ENCODE measurements at places on chromosomes 6 and 20. TPM values are rescaled to one million over a fixed set of nuclear protein-coding genes. Genes with fewer than 3 reads are reported as not detected.

GRCh38 chr20:14986026-14986655 is 648.7 kb upstream of the FLRT3 start:
- no peaks in the 10 kb centered on the region for H3K36me3 ChIP-seq
- no peak overlapping the region for H3K4me3 ChIP-seq
- no peak for DNase-seq
- H3K27me3 ChIP-seq, result no peaks in the 10 kb centered on the region

GRCh38 chr20:38799203-38799602 is 6.3 kb upstream of the PPP1R16B start:
- H3K4me3 ChIP-seq, result no peak overlapping the region
- DNase-seq, result no peak
- no peaks in the 10 kb centered on the region for H3K36me3 ChIP-seq
- no peaks in the 10 kb centered on the region for H3K4me1 ChIP-seq
- H3K27me3 ChIP-seq, result no peaks in the 10 kb centered on the region

DNA sequence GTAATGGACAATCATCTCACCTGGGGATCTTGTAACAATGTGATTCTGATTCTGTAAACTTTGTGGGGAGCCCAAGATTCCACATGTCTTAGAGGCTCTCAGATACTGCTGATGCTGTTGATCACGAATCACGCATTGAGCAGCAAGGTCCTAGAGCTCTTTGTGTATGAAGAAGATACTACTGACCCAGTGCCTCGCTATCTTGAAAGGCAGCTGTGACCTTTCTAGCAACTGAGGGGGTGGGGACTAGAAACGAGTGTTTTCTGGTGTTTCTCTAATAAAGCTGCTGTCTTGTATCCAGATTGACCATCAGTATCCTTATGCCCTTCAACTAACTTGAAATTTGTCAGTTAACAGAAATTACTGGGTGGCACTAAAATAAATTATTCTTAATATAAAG is 142.9 kb downstream of the MTHFD1L start:
- H3K36me3 ChIP-seq, result no peaks in the 10 kb centered on the region
- no peaks in the 10 kb centered on the region for H3K27me3 ChIP-seq
- no peak overlapping the region for H3K4me3 ChIP-seq
- H3K4me1 ChIP-seq, result no peaks in the 10 kb centered on the region
- no peak overlapping the region for H3K27ac ChIP-seq
- DNase-seq, result no peak

- H3K4me1 ChIP-seq, result peaks cover 26% of the 10 kb centered on the region
- no peak for DNase-seq
- peak overlapping the region; percentile 76 for H3K4me3 ChIP-seq
- H3K36me3 ChIP-seq, result peaks cover 4% of the 10 kb centered on the region
These were observed 109.3 kb downstream of the IPCEF1 start for GRCh38 chr6:154247119-154247861.

DNA sequence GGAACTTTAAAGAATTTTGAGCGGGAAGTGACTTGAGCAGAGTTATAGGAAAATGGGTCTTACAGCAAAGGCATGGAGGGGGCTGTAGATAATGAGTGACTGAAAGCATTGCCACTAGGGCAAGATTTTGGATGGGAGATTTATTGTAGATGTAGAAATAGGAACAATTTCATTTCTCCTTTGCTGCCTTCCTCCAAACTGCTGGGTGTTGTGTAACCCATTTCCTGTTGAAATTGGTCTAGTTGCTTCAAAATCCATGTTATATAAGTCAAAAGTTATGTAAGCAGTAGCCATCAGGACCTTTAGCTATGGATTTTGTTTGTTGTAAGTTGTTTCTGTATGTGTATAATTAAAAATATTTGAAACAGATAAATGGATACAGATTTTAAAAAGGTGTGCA is 11.1 kb downstream of the YWHAB start:
- no peak overlapping the region for H3K27ac ChIP-seq
- no peak for DNase-seq
- H3K36me3 ChIP-seq, result peaks cover 18% of the 10 kb centered on the region
- H3K27me3 ChIP-seq, result no peaks in the 10 kb centered on the region

DNA sequence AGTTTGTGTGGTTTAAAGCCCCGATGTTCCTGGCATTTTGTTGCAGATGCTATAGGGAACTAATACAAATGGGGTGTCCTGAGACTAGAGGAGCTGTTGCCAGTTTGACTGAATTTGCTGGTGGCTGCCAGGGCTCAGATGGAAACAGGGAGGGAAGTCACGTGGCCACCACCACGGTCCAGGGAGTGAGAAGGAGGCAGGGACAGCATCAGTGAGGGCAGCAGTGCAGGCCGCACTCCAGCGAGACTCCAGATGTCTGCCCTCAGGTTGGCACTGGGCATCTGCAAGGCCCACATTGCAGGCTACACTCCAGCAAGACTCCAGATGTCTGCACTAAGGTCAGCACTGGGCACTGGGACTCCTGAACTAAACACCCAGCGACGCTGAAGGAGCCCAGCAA is 86.2 kb downstream of the RAMACL start:
- no peak overlapping the region for H3K4me3 ChIP-seq
- H3K27me3 ChIP-seq, result no peaks in the 10 kb centered on the region
- H3K36me3 ChIP-seq, result no peaks in the 10 kb centered on the region
- peaks cover 17% of the 10 kb centered on the region for H3K4me1 ChIP-seq
- no peak for DNase-seq
- H3K27ac ChIP-seq, result peak overlapping the region; percentile 80

Gene MACROD2
- total RNA-seq, result 2.9 TPM

Gene POU5F1
- total RNA-seq, result 3.7 TPM

Measured in GM12878 (cell line).